ENCODE measurements at places on chromosomes 3 and 15.
A peak's percentile ranks its signal among the peaks of the same experiment; 100 is the strongest.

- DNase-seq, result no peak
Measured at GRCh38 chr15:47194718-47195117, 522.6 kb upstream of the SEMA6D start.

DNA sequence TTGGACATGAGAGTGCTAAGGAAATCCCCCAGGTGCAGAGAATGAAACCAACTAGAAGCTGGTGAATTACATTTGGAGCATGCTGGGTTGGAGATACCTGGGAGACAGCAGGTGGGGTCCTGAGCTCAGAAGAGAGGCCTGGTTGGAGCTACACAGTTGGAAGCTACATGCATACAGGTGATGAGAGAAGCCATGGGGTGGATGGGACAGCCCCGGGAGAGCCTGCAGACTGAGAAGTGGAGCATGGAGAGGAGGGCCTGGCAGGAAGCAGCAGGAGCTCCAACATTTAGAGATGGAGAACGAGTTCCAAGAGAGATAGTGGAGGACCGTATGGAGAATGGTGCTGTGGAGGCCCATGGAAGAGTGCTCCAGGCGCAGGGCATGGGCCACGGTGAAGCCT lies 10.2 kb downstream of the PAQR5 start:
- DNase-seq, result no peak

DNA sequence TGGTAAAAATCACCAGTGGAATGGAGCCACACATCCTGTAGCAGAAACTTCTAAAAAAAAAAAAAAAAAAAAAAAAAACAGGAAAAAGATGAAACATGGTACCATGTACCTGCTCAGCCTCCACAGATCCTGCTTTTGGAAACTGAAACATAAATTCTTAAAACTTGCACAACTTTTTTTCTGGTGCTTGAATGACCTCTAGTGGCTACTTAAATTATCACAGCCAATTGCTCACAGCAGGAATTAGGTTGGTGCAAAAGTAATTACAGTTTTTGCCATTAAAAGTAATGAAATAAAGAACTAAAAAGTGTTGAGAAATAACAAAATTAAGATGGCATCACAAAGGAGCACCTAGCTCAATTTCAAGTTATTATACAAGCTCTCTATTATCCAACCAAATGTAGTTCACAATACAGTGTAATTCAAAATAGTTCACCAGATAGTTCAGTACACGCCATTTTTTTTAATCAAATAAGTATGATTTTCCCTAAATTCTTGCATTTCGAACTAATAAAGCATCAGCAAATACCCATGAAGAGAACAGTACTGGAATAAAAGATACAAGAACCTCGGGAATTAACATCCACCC lies 80.6 kb downstream of the ULK4 start:
- peak; percentile 40 for DNase-seq

GRCh38 chr3:141707741-141708203 lies 30.3 kb upstream of the RNF7 start:
- no peak for DNase-seq

DNA sequence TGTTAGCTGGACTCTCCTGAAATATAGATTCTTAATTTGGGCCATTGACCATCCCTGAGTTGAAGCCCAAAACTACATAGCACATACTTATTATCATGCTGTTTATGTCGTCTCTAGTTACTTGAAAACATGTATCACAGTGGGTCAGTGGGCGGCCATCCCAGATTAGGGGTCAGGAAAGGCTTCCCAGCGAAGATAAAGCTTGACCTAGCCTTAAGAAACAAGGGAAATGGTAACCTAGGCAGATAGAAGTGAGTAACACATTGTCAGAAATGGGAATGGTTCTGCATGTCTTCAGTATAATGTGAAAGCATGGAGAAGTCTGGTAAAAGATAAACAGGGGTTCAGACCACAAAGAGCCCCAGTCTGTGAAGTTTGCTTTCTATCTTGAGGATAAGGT lies 124.7 kb downstream of the C3orf70 start:
- no peak for DNase-seq

- DNase-seq, result no peak
Measured at GRCh38 chr3:197355713-197356112, 57.3 kb upstream of the DLG1 start.
